LHCN-M2 (cell line): ENCODE measurements at places on chromosomes 2 and 18.

DNA sequence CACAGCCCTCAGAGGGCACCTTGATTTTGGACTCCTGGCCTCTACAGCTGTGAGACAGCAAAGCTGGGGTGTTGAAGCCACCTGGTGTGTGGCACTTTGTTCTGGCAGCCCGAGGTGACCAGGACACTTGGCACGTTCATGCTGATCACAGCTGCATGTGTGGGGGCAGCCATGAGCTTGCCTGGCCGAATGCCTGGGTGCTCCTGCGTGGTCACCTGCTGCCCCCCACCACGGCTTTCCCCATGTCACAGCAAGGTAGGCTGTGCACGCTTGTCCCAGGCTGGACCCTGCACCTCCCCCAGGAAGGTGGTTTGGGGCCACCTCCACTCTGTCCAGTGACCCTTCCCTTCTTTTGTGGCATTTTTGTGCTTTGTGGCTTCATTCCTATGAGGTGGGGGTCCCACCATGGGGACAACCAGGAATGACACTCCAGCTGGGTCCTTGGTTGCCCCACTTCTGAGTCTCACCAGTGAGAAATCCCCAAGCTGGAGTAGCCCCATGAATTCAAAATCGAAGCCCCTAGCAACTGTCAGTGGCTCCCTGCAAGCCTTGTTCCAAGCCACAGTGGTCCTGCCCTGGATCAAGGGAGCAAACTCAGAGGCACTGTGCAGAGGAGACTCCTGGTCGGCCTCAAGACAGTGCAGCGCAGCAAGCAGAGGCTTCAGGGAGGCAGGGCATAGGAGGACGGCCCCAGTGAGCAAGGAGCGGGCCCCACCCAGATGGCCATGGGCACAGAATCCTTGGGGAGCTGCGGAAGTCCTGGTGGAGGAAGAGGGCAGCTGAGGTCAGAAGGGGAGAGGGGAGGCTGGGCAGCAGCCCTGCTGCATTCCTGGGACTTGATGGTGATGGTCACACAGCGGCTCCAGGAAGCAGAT lies 121.4 kb upstream of the HS6ST1 start:
- DNase-seq: no peak

DNA sequence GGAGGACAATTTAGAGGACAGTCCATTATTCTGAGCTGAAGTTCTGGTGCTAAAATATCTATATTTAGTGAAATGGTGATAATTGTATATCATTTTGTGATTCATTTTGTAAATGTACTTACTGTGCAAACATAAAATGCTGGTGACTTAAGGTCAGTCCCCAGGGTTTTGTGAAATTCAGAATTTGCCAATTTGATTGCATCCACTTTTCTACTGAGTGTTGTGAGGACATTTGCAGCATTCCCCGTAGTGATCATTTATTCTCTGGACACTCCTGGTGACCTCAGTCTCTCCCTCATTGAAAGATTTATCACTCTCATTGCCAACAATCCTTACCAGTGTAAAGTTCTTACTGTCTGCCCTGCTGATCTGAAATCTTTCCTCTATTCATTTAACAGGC lies 98.2 kb downstream of the SOCS6 start:
- DNase-seq: no peak

GRCh38 chr18:77777163-77777562 lies 527.5 kb downstream of the GALR1 start:
- no peak for DNase-seq

DNA sequence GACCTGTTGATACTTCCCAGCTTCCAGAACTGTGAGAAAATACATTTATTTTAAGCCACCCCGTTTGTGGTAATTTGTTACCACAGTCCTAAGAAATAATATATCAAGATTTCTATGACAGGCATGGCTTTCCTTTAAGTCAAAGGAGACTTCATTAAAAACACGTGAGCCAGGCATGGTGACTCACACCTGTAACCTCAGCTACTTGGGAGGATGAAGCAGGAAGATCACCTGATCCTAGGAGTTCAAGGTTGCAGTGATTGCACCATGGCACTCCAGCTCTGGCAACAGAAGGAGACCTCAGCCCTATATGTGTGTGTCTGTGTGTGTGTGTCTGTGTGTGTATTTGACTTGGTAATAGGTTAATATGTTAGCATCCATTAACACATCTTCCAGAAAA lies 69.8 kb upstream of the SCN7A start:
- DNase-seq: no peak

DNA sequence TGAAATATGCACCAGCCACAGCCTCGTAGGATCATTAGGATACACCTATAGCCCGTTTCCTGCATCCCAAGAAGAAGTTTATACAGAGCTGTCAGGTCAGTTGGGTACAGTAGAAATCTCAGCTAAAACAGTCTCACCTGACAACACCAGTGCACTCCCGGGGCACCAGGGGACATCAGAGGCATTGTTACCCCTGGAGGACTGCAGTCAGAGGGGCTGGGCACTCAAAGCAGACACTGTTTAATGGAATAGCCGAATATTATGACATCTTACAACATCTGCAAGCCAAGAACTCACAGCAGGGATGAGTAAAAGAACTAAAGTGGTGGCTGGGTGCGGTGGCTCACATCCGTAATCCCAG lies 93.0 kb upstream of the ID2 start:
- no peak for DNase-seq

GRCh38 chr2:223230352-223230751 lies 178.4 kb downstream of the KCNE4 start:
- no peak for DNase-seq

GRCh38 chr2:135820003-135820618 lies 16.9 kb downstream of the LCT start:
- DNase-seq: peak; percentile 60

GRCh38 chr18:70491734-70492348 lies 203.0 kb downstream of the SOCS6 start:
- peak; percentile 58 for DNase-seq

GRCh38 chr2:196220671-196221070 lies 49.3 kb upstream of the STK17B start:
- no peak for DNase-seq

DNA sequence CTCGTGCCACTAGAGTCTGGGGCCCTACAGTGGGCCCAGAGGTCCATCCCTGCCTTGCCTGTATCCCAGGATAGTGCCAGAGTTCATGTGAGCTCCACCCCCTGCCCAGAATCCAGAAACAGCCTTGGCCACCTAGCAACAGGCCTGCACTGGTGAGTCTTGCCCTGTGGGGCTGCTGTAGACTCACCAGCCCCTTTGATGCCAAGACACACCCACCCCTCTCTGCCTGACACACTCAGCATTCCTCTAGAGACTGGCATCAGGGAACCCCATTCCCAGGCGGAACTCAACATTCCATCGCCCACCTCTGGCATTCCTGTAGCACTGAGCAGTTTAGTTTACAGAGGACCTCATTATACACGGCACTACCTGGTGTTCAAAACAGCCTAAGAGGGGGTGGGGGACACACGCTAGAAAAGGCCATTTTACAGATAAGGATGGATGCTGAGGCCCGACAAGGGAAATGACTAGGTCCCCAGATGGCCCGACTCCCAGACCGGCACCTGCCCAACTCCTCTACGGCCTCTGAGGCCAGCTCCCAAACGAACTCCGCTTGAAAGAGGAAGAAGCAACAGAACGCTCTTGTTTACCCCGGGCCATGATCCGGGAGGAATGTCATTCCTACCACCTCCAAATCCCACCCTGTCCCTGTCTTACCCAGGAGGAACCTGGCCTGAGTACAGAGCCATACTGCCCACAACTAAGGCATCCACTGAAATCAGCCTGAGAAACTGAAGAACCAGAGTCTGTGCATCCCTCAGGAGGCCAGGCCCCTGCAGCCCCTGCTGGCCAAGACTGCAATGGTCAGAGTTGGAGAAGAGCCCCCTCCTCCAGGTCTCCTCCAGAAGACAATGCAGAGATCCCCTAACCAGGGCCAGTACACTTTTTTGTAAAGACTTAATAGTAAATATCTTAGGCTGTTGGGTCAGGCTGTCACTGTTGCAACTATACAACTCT lies 180.2 kb downstream of the TNS1 start:
- peak; percentile 62 for DNase-seq

DNA sequence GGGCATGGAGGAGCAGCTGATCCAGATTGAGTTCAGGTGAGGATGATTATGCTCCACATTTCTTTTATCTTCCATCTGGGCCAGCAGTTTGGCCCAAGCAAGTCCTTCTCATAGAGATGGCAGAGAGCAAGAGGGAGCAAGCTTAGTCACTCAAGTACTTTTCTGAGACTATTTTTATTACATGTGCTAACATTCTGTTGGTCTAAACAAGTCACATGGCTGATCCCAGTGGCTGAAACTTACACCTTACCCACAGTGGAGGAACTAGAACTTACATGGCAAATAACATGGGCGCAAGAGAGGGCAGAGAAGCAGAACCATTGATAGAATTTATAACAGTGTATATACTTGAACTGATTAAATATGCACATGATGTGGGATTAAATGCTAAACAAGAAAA lies 105.7 kb downstream of the KYNU start:
- no peak for DNase-seq

- DNase-seq: no peak
These were observed 92.4 kb downstream of the KLHL29 start for GRCh38 chr2:23477392-23477791.

DNA sequence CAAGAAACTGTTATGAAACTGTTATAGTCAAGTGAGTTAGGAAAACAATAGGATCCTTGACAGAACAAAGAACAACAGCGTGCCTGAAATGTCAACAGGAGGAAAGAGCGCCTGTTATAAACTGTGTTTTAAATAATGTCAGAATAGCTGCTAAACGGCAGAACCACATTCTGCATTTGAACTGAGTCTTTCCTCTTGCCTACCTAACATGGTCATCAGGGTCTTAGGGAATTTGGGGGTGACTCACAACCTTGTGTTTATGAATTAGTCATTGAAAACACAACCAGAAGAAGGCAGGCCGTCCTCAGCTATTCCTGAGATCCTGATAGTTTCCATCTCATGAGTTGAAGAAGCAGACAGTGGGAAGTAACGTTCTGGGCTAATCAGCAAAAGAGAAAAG lies 222.0 kb upstream of the FN1 start:
- DNase-seq: peak; percentile 98

DNA sequence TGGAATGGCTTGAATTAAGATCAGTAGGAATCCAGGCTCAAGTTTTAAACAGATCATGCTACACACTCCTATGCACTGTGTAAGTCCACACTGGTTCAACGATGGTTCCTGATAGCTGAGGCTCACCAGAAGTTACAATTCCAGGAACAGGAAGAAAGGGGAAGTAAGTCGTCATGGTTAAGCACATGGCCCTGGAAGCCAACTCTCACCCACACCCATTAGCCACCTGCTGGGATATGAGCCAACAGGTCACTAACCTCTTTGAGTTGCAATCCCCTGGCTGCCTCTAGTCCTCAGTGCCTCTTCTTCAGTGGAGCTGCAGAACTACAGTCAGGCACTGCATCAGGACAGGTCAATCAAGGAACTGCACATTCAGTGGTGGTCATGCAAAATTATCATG lies 133.5 kb downstream of the TMEM182 start:
- no peak for DNase-seq

DNA sequence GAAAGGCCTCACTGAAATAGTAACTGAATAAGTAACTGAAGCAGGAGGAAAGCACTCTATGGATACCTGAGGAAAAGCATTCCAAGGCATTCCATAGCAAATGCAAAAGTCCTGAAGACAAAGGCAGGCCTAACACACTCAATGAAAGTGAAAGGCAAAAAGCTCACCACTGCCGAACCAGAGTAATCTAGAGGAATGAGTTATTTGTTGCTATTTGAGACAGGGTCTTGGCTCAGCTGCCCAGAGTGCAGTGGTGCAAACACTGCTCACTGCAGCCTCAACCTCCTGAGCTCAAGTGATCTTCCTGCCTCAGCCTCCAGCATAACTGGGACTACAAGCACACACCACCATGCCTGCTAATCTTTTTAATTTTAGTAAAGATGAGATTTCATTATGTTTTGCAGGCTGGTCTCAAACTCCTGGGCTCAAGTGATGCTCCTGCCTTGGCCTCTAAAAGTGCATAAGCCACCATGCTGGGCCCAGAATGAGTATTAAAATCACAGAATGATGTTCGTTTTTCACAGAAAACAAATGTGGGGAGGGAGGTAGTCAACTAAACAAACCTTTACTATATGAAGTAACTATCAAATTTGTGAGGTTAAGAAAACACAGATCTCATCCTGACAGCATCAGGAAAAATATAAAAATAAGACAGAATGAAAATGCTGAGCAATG lies 17.9 kb downstream of the PIAS2 start:
- DNase-seq: no peak

- peak; percentile 20 for DNase-seq
These were observed 161.5 kb downstream of the NAPG start for GRCh38 chr18:10687161-10687925.

GRCh38 chr2:190355968-190356644 lies 12.7 kb downstream of the INPP1 start:
- no peak for DNase-seq

GRCh38 chr18:14089781-14090180 lies 42.5 kb downstream of the ZNF519 start:
- DNase-seq: peak; percentile 15

GRCh38 chr18:63971320-63972001 lies 1.6 kb downstream of the SERPINB8 start:
- no peak for DNase-seq

- peak; percentile 90 for DNase-seq
These were observed at the start of gene ZNF521 for GRCh38 chr18:25351777-25352628. ZNF521 (minus strand) TSS chr18:25352166; CDS start chr18:25350946, 1,220 bp downstream.

GRCh38 chr2:14831458-14831857 lies 198.9 kb downstream of the LRATD1 start:
- no peak for DNase-seq

DNA sequence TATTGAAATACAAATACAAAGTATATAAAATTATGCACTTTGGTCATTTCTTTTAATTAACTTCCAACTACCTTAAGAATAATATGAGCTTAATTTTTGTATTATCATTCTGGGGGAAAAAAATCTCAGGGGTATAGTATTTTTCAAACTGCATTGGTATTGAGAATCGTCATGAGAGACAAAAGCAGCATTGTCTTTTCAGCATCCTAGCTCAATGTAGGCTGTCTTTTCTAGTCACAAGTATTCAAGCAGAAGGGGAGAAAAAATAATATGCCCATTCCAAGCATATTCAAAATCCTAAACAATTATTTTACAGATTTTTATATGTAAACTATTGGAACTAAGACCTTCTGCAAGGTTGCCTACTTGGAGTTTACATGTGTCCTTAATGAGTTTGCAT lies 693.3 kb downstream of the LRP1B start:
- no peak for DNase-seq

DNA sequence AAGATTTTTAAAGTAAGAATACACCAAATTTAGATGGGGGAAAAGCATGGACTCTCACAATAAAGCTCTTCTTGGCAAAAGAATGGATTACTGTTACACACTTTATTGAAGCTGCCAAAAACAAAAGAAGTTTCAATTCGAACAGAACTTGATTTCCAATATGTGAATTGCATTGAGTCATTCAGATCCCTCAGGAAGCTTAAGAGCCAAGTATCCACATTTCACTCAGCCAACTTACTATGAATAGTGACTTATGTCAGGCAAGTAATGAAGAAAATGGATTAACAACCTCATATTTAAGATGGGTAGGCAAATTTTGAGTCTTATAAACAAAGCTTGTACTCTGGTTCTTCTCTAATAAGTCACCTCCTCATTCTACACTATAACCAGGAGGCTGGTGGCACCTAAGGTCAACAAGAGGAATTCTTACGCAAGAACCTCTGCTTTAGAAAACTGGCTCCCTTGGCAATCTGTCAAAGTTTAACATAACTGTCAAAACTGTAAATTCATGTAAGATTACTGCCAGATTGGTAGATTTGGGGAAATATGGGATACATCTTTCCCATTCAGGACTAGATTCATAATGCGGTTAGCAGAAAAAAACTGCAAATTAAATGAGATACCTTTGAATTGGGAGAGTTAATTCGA lies 6.0 kb downstream of the HADHA start:
- no peak for DNase-seq
